ENCODE measurements at places on chromosomes 7 and 10.
A peak's percentile ranks its signal among the peaks of the same experiment; 100 is the strongest.

DNA sequence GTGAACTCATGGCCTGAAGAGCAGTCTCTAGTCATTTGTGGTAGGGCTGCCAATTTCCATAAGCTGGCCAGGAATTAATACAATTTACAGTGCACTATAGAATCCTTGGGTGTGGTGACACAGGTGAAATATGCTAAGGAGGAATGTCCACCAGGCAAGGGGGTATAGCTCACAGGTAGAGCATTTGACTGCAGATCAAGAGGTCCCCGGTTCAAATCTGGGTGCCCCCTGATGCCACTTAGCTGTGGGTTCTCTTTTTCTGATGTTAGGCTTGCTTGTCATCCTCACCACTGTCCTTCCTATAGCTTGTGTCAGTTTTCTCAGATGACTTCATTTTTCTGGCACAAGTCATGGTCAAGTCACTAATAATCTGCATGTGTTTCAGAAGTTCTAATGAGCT, 108.7 kb downstream of the ZNF467 start:
- DNase-seq: no peak

DNA sequence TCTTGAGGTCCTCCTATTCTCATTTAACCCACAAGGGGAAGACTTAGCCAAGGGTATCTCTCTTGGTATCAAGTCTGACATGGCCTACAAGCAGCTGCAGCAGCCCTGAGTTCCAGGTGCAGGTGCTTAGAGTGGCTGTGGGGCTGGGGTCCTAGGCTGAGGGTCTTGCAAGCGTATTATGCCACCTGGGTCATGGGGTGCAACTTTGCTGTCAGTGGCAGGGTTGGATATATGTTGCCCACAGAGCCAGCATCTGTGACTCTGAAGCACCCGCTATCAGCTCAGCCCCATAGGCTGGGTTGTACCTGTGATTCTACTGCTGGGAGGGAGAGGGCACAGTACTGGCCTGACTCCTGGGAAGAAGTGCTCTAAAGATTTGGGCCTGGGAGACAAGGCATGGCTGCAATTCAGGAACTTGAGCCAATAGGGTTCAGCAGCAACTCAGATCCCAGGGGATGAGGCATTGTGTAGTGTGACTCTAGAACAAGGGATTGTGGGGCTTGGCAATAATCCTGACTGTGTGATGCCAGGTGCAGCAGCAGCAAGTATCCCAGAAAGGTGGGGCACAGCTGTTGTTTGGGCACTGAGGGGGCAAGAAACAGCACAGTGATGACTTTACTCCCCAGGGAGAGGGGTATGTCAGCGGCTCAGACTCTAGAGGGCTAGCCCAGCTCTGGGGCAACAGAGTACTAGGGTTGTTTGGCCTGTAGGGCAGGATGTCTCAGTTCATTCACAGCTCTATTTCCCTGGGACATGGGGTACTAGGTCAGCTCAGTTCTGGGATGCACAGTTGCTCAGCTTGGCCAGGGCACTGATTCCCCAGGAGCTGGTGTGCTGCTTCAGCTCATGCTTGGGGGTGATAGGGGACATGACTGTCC, 41.4 kb downstream of the NEURL1 start:
- no peak for DNase-seq

GRCh38 chr10:21634599-21635365, 100.8 kb downstream of the MLLT10 start:
- no peak for DNase-seq

DNA sequence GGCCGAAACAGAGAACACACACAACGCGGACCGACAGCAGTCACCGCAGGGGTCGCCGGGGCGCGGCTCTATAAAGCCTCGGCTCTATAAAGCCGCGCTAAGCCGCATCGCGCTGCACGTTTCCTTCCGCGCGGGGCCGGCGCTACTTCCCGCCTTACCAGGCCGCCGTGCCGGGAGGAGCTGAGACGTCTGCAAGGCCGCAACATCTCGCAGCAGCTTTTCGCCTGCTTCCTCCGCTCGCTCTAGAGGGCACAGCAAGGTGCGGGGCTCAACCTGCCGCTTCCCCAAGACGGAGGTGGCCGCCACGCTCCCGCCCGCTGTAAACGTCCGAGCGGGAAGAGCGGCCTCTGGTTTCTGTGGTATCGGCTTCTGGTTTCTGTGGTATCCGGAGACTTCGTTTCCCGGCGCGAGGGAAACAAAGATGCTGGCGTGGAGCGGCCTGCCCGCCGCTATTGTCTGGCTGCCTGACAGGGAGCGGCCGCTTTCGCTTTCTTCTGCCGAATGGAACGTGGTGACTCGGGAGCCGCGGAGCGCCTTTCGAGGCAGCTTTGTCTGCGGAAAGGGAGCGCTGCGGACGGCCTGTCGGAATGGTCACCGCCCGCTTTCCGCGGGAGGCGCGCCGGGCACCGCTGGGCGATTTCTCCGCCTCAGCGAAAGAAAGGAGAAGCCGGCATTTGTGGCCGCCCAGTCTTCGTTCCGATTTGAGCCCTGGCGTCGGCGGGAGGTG, 91.8 kb downstream of the SPAG6 start:
- no peak for DNase-seq

GRCh38 chr7:74043523-74043951, 15.6 kb downstream of the ELN start:
- DNase-seq: no peak

DNA sequence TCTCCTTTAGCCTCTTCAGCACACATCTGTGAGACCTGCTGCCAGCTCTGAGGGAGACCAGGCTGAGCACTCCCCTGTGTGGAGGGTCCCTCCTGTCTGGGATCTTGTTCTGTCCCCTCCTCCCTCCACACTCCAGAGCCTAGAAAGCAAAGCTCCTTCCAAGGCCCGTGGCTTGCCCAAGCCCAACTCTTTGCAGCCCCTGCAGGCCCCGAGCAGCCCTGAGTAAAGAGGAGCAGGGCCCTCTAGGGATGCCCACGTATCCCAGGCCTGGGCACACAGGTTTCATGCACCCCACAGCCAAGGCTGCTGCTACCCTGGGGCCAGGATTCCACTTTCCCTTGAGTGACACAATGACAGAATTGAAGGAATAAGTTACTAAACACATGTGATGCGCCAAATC, 24.0 kb downstream of the COBL start:
- DNase-seq: peak; percentile 22

GRCh38 chr10:71864911-71865361, 13.9 kb upstream of the PSAP start:
- DNase-seq: no peak

GRCh38 chr10:96850825-96851224, 18.7 kb downstream of the LCOR start:
- no peak for DNase-seq

GRCh38 chr7:6272481-6273323, at the start of gene CYTH3:
Gene CYTH3, minus strand, starts transcription at chr7:6272624. Its CDS starts 117 bp downstream, at chr7:6272507.
- no peak for DNase-seq

GRCh38 chr10:121455377-121455776, 142.9 kb downstream of the FGFR2 start:
- no peak for DNase-seq

DNA sequence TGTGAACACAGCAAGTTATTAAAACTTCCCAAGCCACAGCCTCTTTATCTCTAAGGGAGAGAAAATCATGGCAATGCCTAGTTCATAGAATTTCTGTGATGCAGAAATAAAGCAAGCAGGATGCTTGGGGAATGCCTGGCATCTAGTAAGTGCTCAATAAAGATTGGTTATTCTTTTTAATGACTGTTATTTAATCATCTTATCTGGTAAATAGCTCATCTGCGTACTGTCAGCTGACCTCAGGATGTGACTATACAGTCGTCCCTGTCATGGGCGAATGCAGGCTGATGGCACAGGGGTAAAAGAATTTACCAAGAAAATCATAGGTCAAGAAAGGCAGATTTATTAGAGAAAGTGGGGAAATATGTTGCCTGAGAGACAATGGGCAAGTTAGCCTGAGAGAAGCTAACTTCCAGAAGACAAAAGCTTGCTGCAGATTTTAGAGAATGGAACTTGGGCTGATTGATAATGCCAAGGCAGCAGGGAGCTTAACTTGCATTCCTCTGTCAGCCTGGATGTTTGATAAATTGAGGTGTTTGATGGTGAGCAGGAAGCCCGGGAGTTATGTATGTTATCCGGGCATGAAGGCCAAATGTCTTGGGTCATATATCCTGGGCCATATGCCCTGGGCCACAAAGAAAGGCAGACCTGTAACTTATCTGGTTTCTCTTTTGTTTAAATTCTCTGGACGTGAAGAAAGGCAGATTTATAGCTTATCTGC, 126.0 kb downstream of the KCNMA1 start:
- no peak for DNase-seq

DNA sequence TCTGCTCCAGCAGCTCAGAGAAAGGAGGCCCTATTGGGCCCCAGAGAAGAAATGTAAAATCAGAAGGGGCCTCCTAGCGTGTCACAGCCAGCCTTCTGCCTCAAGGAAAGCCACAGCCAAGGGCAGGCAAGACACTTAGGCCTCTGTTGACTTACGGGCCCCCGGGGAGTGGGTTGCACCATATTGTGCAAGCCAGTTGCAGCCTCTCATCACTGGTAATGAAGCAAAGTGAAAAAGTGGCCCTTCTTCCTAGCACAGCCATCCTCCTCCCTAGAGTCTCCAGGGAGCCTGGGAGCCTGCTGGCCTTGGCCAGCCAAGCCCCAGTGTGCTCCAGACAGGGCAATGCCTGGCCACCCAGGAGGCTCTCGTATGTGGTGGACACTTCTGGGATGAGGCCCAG, 56.2 kb upstream of the GDF10 start:
- no peak for DNase-seq

- DNase-seq: no peak
These were observed 116.2 kb downstream of the FAM107B start for GRCh38 chr10:14658331-14659127.

- DNase-seq: no peak
These were observed 125.6 kb downstream of the CYP26A1 start for GRCh38 chr10:93199191-93199751.

- no peak for DNase-seq
These were observed 245.5 kb upstream of the GRB10 start for GRCh38 chr7:51027935-51028830.

- no peak for DNase-seq
These were observed 66.3 kb upstream of the SLC25A13 start for GRCh38 chr7:96388166-96388565.

DNA sequence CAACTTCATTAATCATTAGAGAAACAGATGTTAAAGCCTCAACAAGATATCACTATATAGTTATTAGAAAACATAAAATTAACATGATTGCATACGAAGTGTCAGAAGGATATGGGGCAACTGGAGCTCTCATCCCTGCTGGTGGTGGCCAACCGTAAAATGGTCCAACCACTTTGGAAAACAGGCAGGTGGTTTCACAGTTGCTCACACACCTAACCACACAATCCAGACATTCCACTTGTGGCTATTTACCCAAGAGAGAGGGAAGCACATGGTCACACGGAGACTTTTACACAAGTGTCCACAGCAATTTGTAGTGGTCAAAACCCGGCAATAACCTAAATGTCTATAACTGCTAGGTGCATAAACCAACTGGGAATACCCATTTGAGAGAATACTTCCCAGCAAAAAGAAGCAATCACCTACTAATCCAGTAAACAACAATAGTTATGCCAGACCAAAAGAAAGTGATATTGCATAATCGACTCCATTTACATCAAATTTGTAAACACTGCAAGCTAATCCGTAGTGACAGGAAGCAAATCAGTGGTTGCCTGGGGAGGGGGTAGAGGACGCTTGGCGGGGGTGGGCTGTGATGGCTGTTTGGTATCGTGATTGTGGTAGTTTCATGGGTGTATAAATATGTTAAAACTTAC, 91.8 kb downstream of the LARP4B start:
- DNase-seq: no peak

All from NCI-H524 treated with DMSO at 0.1 percent for 48 hours (cell line).